ENCODE measurements at places on chromosomes 11 and 22.
A peak's percentile ranks its signal among the peaks of the same experiment; 100 is the strongest.

GRCh38 chr22:33224841-33225240 is 166.7 kb upstream of the SYN3 start:
- DNase-seq = no peak

- DNase-seq = peak; percentile 68
These were observed 1.1 kb downstream of the FAT3 start for GRCh38 chr11:92225568-92226330.

DNA sequence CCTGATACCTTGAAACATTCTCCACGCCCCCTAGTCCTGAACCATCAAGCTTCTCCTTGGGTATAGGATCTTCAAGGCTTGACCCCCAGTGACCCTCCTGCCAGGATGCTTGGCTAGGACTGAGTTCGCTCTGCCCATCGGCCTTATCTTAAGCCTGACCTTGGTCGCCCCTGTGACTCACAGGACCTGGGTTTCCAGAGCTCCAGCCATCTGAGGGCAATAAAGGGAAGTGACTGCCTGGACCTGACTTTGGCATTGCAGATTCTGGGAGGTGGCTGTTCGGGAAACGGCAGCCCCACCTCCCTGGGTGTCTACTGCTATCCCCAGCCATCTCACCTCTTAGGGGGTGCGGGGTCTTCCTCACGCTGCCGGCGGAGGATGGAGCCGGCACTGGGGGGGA is 15.4 kb downstream of the CARD10 start:
- no peak for DNase-seq

DNA sequence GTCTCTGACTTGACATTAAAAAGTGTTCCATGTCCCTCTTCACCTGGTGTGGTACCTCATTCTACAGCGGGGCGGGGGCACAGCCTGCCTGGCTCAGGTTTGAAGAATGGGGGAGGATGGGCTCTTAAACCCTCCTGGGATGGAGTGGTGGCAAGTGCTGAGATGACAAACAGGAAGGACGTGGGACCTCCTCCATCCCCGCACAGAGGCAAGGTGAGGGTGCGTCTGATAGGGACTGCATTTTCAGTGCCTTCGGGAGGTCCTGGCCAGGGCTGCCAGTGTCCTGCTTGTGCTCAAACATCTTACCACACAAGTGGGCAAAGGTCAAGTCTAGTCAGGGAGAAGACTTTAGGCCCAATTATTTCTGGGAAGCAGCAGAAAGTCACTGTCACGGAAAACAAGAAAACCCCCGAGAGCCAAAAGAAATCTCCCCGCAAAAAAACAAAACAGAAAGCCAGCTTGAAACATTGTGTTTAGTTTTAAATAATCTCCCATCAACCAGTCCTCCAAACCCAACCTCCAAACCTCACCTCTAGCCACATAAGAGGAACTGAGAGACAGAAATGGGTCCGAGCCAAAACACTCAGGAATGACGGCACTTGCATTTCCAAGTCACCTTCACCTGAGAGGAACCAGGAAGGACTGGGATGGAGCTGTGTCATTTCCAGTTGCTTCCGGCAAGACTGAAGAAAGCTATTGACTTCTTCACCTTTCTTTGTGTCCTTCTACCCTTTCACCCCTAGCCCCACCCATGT is 966.5 kb downstream of the NTM start:
- DNase-seq = no peak

DNA sequence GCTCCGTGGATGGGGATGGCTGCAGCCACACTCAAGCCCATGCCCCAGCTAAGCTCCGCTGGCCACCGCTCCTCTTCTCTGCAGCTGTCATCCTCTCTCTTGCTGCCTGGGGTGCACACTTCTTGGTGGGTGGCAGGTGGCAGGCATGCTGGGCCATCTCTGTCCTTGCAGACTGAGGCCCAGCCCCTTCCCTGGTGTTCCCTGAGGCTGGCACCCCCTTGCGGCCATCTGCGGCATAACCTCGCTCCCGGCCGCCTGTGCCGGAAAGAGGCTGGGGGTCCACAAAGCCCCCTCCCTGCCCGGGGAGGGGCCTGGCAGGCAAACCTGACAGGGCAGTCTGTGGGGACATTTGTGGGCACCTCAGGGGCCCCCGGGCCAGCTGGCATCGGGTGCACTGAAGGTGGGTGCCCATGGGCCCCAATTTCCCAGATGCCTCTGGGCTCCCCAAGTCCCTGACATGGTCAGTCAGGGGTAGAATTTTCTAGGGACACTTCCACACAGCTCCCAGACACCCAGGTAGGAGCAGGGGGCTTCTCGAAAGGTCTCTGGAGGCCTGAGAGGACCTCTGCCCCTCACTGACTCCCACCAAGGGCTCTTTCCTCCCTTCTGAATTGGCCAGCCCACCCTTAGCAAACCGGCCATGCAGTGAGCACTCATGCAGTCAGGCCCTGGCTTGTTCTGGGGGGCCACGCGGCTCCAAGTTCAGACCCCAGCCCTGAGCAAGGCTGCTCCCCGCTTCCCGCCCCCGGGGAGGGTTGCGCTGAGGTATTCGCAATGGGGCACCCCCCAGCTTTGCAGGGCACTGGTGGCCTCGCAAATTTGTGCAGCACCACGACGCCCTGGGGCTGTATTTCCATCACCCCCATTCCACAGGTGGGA is 23.5 kb upstream of the TH start:
- DNase-seq = peak; percentile 89

- no peak for DNase-seq
These were observed 350.7 kb upstream of the NARS2 start for GRCh38 chr11:78925387-78925786.

GRCh38 chr22:40479887-40480538 is 109.6 kb downstream of the SGSM3 start:
- DNase-seq = no peak

DNA sequence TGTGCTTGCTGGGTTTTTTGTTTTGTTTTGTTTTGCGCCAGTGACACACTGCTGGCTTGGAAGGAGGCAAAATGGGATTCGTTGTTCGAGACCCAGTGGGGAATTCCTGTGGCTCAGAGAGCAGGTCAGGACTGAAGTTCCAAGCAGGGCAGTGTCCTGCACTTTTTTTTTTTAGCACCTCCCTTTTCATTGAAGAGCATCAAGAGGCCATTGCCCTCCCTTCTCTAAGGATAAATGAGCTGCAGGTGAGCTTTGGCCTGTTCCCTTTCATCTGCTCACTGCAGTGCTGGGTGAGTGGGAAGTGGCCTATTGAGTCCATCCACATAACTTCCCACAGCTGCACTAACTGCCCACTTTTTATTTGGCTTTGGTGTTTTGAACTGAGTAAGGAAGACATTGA is 87.8 kb downstream of the ARHGAP42 start:
- no peak for DNase-seq

DNA sequence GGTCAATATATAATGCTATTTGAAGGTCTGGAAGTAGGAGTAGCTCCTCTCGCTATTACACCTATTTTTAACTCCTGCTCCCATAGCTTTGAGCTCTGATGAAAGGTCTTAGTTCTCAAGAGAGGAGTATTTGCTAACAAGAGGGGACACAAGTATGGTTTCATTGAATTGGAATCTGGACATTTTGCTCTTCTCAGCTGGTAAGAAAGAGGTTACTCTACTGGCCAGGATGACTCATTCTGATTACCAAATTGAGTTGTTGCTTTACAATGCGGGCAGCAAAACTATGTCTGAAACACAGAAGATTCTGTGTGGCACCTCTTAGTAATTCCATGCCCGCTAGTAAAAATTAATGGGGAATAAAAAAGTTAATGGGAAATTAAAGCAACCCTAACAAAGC is 63.6 kb upstream of the EP300 start:
- no peak for DNase-seq

DNA sequence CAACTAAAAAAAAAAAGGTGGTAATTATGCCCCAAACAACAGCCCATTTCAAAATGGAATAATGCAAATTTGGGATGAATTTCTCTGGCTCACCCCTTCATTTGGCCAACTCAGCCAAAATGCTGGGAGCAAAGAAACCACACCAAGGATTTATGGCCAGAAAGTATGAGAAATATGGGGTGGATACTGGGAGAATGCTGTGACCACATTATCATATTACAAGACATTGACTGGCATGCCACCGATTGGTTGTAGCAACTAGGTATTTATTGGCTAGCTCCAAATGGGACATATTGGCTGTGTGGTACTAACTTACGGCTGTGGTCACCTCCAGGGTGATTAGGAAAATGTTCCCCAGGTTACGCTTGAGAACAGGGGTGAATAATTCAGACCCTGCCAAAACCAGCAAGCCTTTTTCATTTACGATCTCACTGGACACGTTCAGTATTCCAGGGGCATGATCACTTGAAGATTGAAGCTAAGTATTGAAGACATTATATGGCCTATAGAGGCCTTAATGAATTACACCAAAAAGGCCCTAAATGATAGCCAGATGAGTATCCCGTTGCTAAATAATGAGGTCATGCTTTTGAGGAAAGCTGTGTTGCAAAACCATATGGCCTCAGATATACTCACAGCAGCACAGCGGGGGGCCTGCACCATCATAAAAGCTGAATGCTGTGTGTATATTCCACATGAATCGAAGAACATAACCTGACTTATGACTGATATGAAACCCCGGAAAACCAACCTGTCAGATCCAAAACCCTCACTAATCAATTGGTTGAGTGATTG is 3.8 kb upstream of the FDX1 start:
- peak; percentile 13 for DNase-seq

DNA sequence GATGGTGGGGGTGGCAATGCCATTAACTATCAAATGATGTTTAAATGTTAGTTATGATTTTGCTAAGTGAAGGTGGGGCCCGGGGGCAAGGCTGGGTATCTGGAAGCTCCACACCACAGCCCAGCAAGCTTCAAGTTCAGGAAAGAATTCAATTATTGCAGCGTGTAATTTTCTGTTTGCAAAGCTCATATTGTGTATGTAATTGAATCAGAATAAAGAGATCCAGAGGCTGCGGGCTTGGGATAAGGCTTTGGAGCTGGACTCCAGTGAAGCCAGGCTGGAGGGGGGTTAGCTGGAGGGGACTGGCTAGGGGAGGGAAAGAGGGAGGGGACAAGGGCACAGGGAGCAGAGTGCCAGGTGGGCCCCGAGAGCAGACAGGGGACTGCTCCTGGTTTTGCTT is 557.1 kb upstream of the CADM1 start:
- no peak for DNase-seq

- DNase-seq = no peak
These were observed 262.2 kb downstream of the BRD1 start for GRCh38 chr22:49565516-49565855.

DNA sequence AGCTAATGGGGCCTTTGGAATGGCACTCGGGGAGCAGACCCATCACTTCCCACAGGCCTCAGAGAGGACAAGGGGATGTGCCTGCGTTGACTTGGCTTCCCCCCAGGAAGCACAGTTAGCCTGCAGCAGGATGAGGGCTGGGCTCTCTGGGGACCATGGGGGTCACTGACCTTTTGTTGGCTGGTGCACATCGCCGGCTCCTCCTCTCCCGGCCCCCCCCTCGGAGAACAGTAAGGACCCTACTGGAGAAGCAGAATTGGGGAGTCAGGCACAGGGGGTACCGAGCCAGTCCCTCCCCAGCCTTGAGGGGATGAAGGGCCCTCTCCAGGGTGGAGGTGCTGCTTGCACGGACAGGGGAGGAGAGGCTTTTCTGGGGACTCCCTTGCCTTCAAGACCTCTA is 32.8 kb downstream of the NRXN2 start:
- DNase-seq = no peak

GRCh38 chr11:119147604-119148333 is 1.1 kb upstream of the ABCG4 start:
- DNase-seq = peak; percentile 50

GRCh38 chr11:3202305-3202704 is 16.3 kb downstream of the MRGPRG start:
- DNase-seq = no peak
